Adipocyte (in vitro differentiated cells): ENCODE measurements at places on chromosomes 16 and 17.

- no peak for DNase-seq
Observed at GRCh38 chr16:84356591-84357116, 11.7 kb upstream of the ATP2C2 start.

DNA sequence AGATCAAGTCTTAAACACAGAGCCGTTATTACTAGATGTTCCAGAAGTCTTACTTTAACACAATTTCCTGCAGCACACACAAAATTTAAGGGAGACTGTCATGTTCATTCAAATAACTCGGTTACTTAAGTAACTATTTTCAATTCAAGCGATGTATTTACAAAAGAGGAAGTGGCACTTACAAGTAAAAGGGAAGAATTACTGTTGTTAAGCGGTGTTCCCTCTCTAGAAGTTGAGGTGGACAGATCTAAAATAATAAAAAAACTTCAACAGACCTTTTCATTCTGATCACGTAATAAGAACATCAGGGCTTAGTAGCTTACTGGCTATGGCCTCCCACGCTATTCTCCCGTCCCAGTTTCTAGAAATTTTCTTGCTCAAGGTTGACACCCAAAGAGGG lies 26.2 kb upstream of the TXNDC11 start:
- no peak for DNase-seq

DNA sequence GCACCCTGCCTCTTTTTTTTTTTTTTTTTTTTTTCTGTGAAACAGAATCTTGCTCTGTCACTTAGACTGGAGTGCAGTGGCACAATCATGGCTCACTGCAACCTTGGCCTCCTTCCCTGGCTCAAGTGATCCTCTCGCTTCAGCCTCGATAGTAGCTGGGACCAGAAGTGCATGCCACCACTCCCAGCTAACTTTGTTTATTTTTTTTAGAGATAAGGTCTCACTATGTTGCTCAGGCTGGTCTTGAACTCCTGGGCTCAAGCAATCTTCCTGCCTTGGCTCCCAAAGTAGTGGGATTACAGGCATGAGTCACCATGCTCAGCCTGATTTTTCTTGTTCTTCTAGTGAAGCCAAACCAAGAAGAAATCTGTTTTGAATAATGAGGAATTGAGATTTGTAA lies 25.0 kb downstream of the CDK12 start:
- peak; percentile 81 for DNase-seq

DNA sequence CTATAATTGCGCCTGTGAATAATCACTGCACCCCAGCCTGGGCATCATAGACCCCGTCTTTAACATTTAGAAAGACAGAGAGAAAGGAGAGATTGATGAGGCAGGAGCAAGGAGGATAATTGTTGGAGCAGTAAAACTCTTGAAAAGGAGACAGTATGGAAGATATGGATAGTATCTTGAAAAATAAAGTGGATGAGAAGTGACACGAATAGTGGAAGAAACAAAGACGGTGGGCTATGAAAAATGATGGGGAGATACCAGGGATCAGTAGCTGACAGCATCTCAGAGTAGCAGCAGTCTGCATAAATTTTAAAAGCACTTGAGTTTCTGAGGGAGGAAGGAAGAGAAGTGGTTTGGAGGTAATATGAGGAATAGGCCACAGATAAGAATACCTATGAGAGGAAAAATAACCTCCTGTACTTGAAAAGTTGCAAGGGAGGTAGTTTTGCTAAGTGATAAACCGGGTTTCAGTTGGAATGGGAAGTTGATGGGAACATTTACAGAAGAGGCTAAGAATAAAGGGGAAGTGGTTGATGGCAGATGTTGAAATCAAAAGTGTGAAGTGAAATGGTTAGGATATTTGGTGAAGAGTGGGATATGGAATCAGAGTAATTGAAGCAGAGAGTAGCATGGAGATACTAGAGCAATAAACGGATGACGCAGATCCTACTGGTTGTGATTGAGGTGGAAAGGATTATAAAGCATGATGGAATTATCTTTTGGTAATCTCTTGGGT lies 1.8 kb upstream of the PPM1D start:
- DNase-seq = no peak

- peak; percentile 65 for DNase-seq
Observed at GRCh38 chr16:920051-920681, 50.6 kb downstream of the LMF1 start.

GRCh38 chr16:50102051-50102746 lies 36.4 kb downstream of the HEATR3 start:
- DNase-seq = peak; percentile 72

DNA sequence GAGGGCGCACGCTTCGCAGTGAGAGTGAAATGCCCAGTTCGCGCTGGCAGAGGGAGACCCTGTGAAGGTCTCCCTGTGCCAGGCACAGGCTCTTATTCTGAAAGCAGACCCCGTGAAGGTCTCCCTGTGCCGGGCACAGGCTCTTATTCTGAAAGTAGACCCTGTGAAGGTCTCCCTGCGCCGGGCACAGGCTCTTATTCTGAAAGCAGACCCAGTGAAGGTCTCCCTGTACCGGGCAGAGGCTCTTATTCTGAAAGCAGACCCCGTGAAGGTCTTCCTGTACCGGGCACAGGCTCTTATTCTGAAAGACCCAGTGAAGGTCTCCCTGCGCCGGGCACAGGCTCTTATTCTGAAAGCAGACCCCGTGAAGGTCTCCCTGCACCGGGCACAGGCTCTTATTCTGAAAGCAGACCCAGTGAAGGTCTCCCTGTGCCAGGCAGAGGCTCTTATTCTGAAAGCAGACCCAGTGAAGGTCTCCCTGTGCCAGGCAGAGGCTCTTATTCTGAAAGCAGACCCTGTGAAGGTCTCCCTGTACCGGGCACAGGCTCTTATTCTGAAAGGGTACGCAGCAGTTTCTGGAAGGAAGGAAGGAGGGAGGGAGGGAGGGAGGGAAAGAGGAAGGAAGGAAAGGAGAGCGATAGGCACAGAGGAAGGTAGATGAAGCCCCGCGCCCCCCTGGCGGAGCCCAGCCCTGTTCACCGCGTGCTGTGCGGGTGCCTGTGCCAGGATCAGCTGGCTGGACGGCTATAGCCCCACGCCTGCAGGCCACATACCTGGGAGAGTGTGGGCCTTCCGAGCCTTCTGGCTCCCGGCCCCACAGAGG lies 55.3 kb downstream of the WDR45B start:
- peak; percentile 83 for DNase-seq

GRCh38 chr17:79935197-79935885 lies 96.1 kb upstream of the CBX4 start:
- no peak for DNase-seq

DNA sequence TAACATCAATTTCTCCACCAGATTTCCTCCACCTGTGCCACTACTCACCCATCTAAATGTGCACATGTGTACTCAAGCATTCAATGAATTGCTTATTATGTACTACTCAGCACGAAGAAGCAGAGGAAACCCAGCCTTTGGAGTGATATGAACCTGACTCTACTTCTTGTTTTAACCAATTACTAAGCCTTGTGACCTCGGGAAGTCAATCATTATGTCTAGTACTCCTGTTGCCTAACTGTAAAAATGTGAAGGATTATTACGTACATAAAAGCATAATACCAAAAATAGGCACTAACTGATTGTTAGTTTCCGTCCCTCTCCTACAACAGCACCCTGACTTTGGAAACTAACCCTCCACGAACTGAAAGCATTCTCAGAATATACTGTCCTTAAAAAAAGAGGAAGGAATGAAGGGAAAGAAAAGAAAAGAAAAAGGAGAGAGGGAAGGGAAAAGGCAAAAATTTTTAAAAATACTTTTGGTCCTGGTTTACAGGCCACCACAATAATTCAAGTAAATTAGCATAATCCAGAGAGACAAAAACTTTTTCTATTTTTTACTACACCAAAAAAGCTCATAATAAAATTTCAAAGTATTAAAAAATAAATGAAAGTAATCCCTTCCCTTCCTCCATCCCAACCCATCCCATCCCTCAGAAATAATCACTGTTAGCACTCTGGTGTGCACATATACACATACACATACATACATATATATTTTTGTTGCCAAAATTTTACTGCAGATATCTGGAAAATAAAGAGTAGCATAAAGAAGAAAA lies 53.6 kb downstream of the KANSL1 start:
- no peak for DNase-seq

DNA sequence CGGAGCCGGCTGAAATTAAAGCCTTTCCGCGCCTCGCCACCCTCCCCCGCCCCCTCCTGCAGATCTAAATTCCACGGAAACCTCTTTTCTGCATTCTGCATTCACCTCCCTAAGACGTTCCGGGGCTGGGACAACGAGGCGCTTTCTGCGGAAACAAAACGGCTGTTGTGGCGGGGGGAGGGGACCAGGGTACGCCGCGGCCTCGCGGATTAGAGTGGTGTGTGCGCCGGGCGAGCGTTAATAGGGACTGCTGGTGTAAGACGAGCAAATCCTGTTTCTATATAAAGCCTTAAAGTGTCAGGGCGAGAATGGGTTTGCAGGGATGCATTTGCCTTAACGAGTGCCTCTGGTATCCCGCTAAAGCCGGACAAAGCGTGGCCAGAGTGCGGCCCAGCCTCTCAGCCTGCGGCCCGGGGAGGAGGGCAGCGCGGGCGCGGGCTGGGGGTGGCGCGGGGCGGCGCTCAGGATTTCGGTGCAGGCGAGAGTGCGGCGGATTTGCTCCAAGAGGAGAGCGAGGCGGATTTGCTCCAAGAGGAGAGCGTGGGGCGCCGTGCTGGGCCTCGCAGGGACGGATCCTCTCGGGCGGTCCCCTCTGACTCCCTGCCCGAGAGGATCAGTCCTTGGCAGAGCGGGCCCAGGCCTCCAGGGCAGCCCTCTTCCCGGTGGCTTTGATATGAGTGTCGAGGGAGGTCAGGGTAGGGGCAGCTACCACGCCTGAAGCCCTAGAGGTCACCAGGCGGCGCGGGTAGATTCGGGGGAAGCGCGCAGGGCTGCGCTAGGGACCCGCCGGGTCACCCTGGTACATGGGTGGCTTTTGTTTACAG lies 5.1 kb downstream of the BAHCC1 start:
- peak; percentile 67 for DNase-seq
